HT1080 (cell line): ENCODE measurements at places on chromosomes 12 and 14. TPM values are rescaled to one million over a fixed set of nuclear protein-coding genes. Genes with fewer than 3 reads are reported as not detected.

DNA sequence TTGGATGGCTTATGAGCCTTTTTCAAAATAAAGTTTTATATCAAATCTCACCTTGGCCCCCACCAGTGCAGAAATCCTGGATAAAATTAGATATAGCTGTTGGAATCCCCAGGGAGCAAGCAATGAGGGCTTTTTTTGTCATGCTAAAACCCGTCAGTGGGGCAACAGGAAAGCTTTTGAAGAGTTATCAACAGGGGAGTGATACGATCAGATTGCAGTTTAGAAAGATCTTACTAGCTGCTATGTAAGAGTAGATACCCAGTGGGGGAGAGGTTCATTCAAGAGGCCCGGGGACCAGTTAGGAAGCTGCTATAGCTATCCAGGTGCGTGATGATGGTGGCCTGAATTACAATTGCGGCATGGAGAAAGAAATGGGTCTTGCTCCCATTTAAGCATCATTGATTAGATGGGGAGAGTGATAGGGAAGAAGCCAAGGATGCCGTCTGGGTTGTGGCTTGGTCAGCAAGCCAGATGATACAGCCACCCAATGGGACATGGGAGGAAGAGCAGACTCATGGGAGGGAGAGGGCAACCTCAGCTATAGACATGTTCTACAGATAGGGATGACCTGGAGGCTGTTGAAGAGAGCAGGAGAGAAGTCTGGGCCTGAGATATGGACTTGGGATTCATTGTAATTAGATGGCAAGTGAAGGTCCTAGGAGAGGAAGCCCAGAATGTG is 272.4 kb downstream of the DPF3 start:
- no peak for DNase-seq

DNA sequence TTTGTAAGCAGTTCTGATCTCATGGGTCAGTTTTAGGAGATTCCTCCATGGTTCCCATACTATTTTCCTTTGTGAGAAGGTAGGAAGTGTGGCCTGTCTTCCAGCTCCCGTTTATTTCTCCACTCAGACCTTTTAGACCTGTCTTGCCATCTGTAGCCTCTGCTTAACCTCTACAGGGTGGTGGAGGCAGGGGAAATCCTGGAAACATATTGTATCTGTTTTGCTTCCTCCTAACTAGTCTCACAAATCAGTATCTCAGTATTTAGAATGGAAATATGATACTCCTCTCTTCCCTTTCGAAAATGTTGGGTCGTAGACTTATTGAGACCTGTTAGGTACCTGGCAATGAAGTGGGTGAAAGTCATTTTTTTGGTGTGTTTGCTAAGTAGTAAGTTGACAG is 399.4 kb upstream of the RGS6 start:
- no peak for DNase-seq

- no peak for DNase-seq
These were observed 41.5 kb downstream of the FAM186A start for GRCh38 chr12:50354908-50355307.

DNA sequence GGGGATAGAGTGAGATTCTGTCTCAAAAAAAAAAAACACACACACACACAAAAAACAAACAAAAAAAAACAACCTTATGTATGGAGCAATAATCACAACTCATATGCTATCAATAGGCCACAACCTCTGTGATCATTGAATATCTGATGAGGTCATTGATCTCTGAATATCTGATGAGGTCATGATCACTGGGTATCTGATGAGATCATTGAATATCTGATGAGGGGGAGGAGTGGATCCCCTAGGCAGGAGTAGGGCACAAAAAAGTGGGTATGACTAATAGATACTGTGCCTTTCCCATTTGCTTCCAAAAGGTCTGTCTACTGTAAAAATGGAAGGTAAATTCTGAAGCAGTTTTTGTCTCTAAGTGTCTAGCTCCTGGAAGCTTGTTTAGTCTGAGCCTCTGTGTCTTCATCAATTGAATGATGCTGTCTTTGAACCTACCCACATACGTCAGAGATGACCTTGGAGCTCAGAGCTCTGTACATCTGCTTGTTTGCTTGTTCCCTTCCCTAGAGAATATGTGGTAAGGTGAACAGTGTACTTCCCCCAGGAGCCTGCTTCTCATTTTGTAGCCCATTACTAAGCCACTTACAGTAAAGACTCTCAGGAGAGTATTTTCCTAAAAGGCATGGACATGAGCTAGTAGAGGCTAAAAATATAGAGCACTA is 13.6 kb downstream of the PAH start:
- DNase-seq, result no peak

DNA sequence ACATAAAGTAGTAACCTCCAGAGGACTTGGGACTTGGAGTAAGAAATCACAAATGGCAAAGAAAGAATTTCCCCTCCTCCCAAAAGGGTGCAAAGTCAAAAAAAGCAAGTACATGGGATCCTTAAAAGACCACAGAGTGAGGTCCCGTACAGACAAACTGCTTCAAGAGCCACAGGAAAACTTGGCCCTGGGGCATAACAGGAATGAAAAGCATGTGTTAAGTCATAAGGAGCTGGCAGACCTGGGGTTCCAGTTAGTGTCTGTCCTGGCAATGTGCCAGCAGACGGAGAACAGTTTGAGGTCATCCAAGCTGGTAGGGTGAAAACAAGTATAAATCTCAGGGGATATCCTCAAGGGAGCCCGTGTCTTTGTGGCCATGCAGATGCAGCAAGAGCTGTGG is 73.2 kb downstream of the HSD17B6 start:
- peak; percentile 45 for DNase-seq

DNA sequence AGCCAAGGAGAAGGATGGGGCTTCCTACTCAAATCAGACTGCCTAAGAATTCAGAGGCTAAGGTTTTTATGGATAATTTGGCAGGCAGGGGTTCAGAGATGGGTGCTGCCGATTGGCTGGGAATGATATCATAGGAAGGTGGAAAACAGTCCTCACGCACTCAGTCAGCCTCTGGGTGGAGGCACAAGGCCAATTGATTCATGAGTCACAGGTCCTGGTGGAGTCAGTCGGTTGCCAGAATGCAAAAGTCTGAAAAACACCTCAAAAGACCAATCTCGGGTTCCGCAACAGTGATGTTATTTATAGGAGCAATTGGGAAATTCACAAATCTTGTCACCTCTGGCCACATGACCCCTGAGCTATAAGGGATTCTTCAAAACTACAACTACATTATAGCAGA is 105.5 kb downstream of the GXYLT1 start:
- DNase-seq, result peak; percentile 61

GRCh38 chr14:101628471-101628966 is 67.2 kb downstream of the DIO3 start:
- peak; percentile 65 for DNase-seq

DNA sequence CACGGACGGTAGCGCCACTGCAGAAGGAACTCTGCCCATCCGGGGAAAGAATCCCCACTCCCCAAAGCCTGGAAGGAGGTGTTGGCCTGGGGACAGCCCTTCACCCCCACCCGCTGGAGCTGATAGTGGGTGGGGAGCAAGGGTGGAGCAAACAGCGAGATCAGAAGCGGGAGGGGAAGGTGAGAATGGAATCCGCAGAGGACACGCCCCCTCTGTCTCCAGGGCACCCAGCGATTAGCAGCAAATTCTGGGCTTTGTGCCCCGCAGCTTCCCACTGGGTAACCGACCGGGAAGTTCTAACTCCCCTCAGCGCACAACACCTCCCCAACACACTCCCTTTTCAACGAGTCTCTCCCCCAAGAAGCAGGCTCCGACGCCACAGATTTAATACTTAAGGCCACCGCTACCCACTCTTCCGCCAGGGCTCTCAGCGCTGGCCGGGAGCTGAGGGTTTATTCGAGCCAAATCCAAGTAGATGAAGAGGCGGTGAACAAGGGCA is 1.4 kb downstream of the SLC25A29 start:
- DNase-seq, result no peak

DNA sequence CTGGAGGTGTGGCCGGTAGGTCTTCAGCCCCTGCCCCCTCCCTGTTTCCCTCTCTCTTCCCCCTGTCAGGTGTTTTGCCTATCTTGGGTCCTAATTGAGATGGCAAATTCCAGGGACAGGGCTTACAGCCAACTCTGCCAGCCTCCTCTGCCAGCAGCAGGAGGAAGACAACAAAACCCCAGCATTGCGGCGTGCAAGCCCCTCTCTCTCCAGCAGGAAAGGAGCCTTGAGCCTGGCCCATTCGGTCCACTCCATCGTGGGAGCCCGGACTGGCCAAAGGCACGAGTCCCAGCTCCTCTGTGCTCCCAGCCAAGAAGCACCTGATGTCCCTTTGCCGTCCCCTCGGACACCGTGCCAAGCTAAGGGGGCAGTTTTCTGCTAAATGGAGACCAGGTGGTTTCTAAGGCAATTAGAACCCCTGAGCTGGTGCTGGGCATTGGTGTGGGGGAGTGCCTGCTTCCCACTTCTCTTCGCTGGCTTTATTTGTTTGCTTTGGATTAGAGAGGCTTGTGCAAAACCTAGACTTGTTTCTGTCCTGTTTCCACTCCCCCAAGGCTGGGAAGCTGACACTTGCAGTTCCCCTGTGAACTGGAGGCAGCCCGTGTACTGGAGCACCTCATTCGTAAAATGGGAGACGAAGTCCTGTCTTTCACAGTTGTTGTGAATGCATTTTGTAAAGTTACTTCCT is 57.1 kb upstream of the LHX5 start:
- no peak for DNase-seq

GRCh38 chr12:100027671-100028070 is 42.9 kb upstream of the ANKS1B start:
- DNase-seq, result no peak

GRCh38 chr12:31618228-31619025 is 27.5 kb upstream of the DENND5B start:
- peak; percentile 23 for DNase-seq

GRCh38 chr14:77133720-77134338 is 7.8 kb downstream of the ZDHHC22 start:
- peak; percentile 38 for DNase-seq

GRCh38 chr12:5232291-5232690 is 188.6 kb downstream of the KCNA5 start:
- DNase-seq, result no peak

GRCh38 chr12:1499351-1499750 is 95.0 kb downstream of the FBXL14 start:
- no peak for DNase-seq

DNA sequence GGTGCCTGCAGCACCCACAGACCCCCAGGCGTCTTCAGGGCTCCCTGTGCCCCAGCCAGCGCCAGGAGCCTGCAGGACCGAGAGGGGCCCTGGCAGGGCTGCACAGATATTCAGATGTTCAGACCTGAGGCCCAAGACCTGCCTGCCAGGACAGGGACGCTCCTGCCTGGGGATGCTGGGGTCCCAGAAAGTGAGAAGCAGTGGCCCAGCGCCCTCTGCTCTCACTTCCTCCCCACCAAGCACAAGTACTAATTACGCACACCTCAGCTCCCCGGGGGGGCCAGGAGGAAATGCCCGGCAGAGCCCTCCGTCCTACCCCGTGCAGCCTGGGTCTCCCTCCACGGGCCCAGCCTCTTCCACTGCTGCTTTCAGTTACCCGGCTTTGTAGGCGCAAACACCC is 28.8 kb upstream of the INF2 start:
- DNase-seq, result no peak

GRCh38 chr12:11805043-11805442 is 155.6 kb downstream of the ETV6 start:
- no peak for DNase-seq

DNA sequence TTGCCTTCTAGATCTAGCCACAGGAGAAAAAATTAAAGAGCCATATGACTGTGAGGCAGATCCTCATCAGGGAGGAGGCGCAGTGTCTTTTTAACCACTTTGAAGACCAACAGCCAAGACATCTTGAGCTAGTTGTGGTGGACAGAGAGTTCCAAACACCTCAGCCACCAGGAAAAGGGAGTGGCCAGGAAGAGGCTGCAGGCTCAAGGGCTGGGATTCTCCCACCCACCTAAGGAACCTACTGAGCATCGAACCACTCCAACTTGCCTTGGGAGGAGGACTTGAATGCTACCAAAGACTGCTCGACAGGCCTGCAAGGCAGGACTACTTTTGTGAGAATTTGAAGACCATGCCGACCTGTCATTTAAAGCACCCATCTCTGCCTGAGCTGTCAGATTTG is 14.5 kb upstream of the MDM2 start:
- DNase-seq, result no peak

DNA sequence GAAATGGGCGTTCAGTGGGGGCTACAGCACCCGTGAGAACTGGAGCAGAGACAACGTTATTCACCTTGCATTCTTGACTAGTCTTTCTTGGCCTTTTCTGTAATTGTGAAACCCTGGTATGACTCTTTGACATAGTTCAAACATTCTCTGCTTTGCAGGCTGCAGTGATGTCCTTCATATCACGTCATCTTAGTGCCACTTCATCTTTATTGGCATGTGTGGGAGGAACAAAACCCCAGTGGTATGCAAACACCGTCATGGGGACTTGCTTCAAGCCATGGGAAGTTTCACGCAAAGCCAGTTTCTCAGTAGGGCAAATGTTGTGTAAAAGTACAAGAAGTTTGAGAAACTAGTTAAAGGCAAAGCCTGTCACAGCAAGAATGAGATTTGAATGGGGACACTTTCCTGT is 20.2 kb upstream of the DUSP16 start:
- DNase-seq, result peak; percentile 32

- DNase-seq, result peak; percentile 82
These were observed 73.9 kb upstream of the KRR1 start for GRCh38 chr12:75585330-75585729.

DNA sequence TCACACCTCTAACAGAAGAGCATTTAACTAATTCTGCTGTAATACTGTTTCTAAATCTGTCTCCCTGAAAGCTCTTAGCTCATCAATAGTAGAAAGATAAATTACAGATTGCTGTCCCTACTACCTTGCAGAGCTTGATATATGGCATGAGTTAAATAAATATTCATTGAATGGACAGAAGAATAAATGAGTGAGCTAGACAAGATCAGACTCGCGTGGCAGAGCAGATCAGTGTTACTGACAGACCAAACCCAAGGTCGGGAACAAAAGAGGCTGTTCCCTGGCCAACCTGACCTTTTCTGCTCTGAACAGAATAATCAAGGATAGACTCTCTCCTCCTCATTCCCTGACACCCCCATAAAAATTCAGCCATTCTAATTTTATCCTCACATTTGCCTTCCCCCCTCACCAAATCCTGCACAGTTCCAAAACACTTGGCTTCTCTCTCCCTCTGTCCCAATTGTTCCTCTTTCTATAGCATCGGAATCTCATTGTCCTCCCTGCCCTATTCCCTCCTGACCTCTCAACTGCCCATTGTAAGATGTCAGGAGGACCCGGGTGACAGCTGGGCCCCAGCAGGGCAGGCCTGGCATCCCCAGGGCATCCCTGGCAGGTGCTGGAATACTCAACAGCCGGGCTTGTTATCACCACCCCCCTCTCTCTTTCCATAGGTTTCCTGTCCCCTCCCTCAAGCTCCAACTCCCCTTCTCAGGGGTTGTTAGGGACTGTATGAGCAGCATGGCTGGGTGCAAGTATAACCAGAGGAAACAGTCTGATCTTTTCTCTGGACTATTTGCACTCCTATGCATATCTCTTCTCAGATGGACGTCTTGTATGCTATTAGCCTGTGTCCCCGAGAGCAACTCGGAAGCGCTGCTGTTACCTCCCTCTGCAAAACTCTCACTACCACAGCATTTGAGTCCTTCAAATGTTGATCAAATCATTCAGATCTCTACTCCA is 19.9 kb downstream of the NEUROD4 start:
- no peak for DNase-seq

Gene SERPINA10
- total RNA-seq, result not detected in 2 replicates

Gene GSG1
- total RNA-seq, result not detected in 2 replicates

Gene SLCO1B1
- total RNA-seq, result 0.07 TPM in 1 of 2 replicates, not detected in the other

Gene SIX6
- not detected in 2 replicates for total RNA-seq

Gene LRP1-AS
- not detected in 2 replicates for total RNA-seq

Gene SMCO2
- 0.35 and 0.37 TPM in 2 replicates for total RNA-seq

Gene TUNAR
- 0.43 TPM in 1 of 2 replicates, not detected in the other for total RNA-seq

Gene RTN1
- total RNA-seq, result 13.9 and 15.9 TPM in 2 replicates

Gene LAG3
- total RNA-seq, result 0.20 and 2.0 TPM in 2 replicates

Gene SLCO1A2
- not detected in 2 replicates for total RNA-seq
